Tongue (tissue), 3 donors: ENCODE measurements at places on chromosomes 5 and 9.

DNA sequence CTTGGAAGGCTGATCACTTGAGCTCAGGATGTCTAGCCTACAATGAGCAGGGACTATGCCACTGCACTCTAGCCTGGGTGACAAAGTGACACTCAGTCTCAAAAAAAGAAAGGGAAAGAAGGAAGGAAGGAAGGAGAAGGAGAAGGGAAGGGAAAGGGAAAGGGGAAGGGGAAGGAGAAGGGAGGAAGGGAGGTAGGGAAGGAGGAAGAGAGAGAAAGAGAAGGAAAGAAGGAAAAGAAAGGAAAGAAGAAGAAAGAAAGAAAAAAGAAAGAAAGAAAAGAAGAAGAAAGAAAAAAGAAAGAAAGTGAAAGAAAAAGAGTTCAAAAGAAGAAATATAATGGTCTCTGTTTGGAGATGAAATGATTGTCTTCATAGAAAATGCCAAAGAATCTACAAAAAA lies 10.8 kb upstream of the CSF1R start:
- no peak for DNase-seq

DNA sequence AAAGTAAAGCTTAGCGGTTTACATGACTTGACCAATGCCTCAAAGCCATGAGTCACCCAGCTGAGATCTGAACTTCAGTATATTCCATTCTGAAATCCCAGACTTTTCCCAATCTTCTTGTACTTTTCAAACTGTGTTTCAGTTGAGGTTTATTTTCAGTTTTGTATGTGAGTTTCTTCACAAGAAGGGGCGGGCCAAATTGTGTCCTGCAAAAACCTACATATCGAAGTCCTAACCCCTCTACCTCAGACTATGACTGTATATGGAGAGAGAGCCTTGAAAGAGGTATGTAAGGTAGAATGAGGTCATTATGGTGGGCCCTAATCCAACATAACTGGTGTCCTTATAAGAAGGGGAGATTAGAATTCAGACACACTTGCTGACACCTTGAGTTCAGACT lies 666 bp upstream of the TLR4 start:
- DNase-seq = no peak

DNA sequence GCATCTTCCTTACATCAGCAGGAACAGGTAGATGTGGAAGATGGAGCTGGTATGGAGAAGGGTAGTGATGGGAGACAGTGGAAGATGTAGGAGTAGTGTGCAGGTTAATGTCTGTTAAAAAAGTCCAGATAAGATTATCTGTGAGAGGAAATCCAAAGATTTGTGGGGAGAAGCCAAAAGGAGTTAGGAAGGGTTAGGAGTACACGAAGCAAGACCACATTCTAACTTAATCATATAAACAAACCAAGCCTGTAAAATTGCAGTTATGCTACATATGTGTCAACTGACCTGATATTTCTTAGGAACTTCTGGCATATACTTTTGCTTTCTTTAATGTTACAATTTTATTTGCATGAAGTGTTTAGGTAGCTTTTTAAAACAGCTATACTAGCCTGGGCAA lies 142.1 kb upstream of the DMRT1 start:
- no peak for DNase-seq

GRCh38 chr9:136949239-136949816 lies 2.7 kb upstream of the LCN12 start:
- no peak for DNase-seq

DNA sequence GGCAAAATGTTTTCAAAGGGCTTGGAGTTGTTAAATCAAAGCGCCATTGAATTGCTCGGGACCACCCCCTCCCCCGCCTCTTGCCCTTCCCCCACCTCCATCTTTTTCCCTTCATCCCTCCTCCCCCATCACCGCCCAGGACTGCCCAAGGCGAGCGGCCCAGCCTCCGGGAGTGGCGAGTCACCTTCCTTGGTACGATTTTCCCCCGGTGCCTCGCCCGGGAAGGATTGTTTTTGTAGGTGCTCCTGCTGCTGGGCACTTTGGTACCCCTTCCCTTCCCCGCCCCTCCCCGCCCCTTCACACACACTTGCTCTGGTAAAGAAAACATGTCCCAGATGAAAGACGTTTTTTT lies 61.2 kb downstream of the TMEM174 start:
- no peak for DNase-seq

GRCh38 chr9:89901920-89902319 lies 297.1 kb downstream of the GADD45G start:
- DNase-seq = no peak

DNA sequence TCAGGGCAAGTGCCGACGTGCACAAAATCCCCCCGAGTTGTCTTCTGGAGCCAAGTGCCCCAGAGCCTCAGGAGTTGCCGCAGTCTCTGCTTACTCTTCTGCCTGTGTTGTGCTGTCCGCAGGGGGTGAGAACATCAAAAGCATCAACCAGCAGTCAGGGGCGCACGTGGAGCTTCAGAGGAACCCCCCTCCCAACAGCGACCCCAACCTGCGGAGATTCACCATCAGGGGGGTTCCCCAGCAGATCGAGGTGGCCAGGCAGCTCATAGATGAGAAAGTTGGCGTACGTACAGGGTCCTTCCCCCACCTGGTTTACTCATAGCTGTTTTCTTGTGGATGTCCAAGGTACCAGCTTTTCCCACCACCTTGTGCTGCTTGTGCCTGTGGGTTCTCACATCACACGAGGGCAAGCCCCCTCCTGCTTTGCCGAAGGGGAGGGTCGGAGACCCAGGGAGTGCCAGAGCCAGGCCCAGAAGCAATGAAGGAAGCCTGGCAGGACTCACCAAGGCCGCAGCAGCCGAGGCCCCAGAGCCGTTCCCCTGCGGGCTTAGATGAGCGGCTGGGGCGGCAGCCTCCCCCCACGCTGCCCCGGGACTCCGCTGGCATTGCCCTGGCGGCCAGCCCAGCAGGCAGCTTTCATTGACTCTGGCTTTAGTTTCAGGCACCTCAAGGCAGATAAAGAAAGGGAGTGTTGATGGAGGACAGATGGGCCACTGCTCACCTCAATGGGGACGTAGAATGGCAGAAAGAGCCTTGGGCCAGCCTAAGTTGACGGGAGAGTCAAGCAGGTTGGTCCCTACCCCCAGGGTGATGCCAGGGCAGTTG lies 33.7 kb upstream of the PRDM12 start:
- no peak for DNase-seq

DNA sequence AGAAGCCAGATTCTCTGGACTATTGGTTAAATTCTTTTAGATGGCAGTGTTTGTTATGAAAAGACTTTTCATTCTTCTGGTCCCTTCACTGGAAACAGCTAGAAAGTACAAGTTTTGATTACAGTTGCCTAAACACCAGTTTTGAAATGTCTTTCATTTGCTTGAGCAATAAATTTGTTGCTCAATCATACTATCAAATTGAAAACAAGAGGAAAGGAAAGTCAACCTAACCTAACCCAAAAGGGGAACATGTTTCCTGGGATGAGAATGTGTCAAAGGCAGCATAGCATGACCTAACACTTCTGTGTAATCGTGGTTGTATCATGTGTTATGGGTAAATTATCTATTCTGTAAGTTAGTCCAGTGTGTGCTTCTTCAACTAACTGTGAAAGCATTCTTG lies 213.2 kb downstream of the TMC1 start:
- no peak for DNase-seq

- DNase-seq = no peak
Observed at GRCh38 chr5:132823481-132824050, 6.9 kb downstream of the SHROOM1 start.

- DNase-seq = no peak
Observed at GRCh38 chr5:157088342-157088990, 20.4 kb downstream of the HAVCR2 start.

DNA sequence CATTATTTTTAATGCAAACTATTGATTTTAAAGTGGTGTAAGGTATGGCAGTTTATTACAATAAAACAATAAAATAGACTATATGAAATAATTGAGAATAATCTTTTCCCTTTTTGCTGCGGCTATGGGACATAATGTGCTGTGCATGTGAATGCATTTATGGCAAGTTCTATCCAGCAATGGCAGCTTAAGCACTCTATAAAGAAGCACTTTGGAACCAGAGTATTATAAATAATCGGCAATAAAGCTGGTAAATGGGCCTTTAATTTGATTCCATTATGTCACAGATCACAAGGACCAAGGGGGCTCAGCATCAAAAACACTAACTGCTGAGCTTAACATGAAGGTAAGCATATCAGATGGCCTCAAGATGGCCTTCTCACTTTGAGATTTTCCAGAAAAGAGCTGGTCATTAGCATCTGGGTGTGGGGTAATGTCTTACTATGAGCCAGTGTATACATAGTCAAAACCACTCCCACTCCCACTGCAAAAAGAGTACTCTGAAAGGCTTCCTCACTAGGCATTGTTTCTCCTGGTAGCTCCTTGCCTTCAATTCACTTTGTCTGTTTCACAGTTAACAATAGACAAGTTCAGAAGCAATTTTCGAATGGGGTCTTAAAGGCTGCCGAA lies 97.1 kb upstream of the ASTN2 start:
- no peak for DNase-seq

GRCh38 chr9:94867281-94867841 lies 140.9 kb downstream of the AOPEP start:
- DNase-seq = peak; percentile 63

GRCh38 chr5:180873615-180874520 lies 12.8 kb upstream of the ZFP62 start:
- no peak for DNase-seq

GRCh38 chr5:72501488-72501887 lies 5.7 kb downstream of the ZNF366 start:
- no peak for DNase-seq

GRCh38 chr5:35038891-35039290 lies 8.9 kb downstream of the AGXT2 start:
- DNase-seq = no peak

DNA sequence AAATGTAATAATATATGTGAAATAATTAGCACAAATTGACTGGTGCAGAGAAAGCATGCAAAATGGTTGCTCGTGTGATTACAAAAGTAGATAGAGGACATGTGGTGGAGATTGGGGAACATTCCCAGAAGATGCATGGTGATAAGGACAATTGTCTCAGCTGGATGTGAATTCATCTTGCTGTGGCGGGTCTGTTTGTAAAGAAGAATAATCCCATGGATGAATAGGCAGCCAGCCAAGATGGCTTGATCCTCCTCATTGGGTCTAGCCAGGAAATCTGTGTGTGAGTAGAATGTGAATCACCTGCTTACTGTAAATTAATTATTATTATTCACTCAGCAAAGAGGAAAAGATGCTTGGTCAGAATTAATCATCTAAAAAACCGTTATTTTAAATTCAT lies 12.6 kb upstream of the DPYSL3 start:
- DNase-seq = no peak

DNA sequence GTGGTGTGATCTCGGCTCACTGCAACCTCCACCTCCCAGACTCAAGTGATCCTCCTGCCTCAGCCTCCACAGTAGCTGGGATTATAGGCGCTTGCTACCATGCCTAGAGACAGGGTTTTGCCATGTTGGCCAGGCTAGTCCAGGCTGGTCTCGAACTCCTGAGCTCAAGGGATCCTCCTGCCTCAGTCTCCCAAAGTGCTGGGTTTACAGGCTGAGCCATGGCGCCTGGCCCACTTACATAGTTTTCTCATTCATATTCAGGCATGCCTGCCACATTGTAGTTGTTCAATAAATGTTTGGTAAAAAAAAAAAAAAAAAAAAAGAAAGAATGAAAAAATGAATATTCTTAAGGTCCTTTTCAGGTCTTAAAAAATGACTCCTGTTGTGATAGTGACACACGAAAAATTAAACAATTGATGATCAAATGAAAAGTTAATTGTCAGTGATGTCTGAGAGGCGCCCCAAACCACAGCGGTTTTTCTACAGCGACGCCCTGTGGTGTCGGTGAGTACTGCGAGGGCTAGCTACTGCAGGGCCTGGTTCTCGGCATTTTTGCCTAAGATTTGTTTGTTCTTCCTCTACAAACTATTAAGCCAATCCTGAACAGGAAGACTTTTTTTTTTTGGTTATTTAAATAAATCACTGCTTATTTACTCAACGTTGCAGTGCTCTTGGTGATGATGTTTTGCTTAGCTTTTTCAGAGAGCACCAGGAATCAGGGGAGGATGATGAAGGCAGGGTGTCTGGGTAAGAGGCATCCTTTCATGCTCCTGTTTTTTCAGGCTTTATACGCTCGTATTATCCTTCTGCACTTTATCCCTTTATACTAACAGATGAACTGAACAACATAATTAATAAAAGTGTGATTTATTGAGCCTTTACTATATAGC lies 67.0 kb upstream of the DPYSL3 start:
- peak; percentile 79 for DNase-seq

DNA sequence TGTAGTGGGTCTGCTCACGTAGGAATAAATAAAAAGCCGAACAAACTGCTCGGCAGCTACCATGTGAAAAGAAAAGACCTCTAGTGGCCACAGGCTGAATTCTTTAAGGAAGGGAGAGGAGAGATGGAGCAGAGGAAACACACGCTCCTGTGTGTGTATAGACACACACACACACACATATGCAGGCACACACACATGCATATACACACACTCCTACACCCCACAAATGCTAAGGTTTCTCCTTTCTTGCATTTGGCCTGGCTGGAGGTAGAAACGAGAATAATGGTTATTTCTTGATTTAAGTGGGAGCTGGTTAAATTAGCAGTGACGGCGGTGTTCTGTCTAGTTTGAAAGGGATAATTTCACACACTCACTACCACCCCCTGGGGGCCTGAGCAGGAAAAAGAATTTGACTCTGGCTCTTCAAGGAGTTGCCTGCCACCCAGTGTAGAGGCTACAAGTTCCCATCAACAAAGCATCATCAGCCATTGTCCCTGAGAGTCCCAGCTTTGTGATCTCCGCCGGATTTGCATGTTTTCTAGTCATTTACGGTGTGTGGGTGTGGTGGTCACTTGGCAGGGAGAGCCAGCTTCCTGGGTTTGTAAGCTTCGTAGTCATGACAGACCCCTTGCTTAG lies at the start of gene INSYN2B:
Gene INSYN2B (minus strand): TSS at position 78 of the 636 bp plus-strand sequence. CDS start 96,597 bp downstream, outside the sequence.
- DNase-seq = peak; percentile 83

DNA sequence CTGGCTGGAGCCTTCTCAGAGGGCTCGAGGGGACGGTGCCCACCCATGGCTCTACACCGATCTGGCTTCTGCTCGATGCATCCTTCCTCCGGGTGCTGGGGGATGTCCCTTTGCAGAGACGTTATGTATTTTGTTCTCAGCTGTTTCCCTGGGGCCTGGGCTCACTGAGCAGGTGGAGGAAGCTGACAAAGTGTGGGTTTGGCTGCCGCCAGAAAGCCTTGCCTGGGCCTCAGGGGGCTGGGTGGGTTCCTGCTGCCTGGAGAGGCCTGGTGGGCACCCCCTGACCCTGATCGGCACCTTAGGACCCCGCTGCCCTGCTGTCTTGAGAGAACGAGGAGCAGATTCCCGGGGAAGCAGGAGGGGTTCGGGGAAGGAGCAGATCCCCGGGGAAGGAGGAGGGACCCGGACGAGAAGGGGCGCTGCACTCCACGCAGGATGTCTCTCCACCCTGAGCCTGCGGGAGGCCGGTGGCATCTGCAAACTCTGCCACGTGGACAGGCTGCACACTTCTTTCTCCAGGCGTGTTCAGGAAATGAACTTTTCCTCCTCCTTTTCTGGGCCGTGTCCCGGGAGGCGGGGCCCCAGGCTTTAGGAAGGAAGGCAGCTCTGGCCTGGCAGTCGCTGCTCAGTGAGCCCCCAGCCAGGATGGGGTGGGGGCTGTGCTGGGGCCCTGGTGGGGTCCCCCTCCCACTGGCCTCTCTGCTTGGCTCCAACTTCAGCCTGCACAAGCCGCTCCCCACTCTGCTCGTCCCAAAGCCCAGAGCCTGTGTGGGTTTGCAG lies 148.9 kb downstream of the RXRA start:
- DNase-seq = peak; percentile 95
